ENCODE measurements at places on chromosomes 1 and 21.

- DNase-seq = no peak
These were observed 719 bp downstream of the EYA3 start for GRCh38 chr1:28087614-28088167.

- DNase-seq = no peak
These were observed 15.1 kb downstream of the MCL1 start for GRCh38 chr1:150564051-150564991.

DNA sequence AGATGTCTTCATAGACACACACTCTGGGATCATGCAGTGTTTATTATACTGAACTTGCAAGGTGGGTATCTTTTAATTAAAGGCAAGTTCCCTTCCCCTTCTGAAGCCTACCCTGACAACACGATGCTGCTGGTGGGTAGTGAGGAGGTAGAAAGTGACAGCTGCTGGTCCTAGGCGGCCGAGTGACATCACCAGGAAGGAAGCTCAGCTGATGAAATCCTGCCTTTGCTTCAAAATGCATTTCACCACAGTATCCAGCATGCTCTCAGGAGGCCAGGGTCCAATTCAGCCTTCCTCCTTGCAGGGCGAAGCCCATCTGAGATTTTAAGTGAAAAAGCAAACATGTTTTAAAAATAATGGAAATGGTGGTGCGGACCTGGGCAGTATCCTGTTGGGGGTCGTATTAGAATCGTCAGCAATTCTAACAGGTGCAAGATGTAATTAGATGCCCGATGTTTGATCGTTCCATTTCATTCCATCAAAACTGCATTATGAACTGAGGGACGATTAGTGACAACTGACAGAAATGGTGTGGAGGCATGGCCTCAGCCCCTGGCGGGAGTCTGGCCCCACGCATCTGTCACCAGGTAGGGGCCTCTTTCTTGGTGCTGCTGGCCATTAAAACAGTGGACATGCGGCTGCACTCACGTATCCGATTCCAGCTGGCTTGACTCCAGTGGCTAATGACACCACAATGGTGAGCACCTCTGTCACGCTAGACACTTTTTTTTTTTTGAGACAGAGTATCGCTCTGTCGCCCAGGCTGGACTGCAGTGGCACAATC is 324.8 kb upstream of the C1orf174 start:
- DNase-seq = no peak

DNA sequence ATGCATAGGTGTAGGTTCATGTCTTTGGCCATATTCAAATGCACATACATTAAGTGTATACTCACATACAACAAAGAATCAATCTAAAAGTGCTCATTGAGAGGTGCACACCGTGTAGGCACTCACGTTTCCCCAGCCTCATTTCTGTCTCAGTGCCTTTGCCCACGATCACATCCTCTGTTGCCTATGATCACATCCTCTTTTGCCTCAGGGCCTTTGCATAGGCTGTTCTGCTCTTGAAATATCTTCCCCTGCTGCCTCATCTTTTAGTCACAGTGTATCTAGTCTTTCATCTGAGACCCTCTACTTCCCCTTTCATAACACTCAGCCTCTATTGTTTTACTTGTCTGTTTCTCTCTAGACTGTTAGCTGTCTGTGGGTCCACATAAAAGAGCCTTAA is 69.3 kb downstream of the FOXD2 start:
- DNase-seq = no peak

GRCh38 chr1:246459221-246459620 is 47.9 kb downstream of the SMYD3 start:
- DNase-seq = no peak

DNA sequence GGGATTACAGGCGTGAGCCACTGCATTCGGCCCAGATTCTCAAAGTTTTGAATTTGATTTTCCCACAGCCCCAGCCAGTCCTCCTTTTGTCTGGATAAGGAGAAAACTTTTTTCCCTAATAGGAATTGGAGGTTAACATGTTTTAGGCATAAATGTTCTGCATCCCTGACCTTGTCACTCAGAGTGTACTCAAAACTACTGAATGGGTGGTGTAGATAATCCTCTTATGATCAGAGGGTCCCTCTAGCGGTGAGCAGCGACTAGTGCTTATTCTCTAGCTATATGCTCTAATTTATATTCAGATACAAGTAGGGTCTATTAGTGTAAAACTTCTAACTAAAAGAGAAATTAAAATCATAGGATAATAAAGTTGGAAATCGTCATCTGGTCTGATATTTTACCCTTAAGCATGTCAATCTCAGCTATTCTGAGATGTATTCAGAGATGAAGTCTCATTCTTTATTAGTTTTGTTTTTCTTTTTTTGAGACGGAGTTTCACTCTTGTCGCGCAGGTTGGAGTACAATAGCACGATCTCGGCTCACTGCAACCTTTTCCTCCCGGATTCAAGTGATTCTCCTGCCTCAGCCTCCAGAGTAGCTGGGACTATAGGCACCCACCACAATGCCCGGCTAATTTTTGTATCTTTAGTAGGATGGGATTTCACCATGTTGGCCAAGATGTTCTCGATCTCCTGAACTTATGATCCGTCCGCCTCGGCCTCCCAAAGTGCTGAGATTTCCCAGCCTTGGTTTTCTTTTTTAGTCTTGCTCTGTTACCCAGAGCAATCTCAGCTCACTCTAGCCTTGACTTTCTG is 2.7 kb upstream of the PSMD4 start:
- DNase-seq = peak; percentile 58

GRCh38 chr1:91884459-91885212 is 1.3 kb downstream of the TGFBR3 start:
- DNase-seq = peak; percentile 47

DNA sequence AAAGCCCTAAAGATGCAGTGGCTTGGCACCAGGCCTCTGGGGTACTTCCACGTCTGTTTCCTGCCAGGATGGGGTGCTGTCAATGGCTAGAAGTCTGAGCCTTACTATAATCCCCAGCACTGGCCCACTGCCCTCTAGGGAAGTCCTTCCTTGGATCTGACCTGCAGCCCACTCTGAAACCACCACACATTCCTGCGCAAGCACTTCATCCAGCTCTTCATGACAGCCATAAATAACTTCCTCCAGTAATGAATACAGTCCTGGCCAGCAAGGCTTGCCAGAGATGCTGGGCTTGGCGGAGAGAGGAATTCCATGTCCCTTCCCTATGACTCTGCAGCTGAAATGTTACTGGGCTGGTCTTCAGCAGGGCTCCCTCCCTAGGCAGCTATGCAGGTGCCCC is 32.6 kb downstream of the ALPL start:
- DNase-seq = peak; percentile 74

DNA sequence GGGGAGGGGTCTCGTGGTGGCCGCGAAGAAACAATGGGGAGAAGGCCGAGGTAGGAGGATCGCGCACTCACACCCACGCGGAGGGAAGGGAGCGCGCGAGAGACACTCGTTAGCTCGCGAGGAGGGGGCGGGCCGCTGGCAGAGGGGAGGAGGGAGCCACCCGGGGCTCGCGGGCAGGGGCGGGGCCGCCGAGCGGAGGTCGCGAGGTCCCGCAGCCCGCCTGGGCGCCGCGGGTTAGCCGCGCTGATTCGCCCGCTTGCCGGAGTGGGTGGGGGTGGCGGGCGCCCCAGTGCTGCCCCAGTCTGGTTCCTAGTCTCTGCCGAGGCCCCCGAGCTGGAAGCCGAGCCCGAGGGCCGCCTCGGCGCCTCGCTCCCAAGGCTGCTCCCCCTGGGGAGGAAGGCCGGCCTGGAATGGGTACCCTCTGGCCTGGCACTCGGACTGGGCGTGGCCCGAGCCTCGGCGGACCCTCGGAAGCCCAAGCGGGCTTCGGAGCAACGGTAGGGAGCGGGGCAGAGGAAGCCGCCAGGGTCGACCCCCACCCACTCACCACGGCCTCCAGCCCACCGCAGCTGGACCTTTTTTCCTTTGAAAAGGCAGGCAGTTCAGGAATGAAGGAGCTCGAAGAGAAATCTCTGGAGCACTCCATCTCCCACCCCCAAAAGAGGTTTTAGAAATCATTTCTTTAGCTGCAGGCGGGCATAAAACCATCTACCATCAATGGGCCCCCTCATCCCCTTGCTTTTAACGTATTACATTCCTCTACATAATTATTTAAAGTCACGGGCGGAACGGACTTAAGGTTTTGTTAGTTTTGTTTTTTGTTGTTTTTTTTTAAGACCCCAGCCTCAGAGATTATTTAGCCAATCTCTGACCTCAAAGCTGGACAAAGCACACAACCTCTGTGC is 722 bp upstream of the TUT4 start:
- peak; percentile 91 for DNase-seq

DNA sequence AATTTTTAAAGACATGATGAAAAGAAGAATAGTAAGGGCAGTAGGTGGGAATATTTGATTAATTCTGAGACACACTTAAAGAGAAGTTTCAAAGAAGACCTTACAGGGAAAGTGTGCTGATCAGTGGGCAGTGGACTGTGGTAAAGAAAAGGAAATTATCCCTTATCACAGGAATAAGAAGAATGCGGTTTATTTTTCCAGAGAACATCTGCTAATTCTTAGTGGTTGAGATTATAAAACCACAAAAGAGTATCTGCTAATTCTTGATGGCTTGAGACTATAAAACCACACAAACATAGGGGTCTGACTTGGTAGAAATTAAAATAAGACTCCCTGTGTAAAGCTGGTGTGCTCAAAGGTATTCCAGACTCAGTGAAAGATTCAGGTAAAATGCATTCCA is 60.0 kb upstream of the KCTD3 start:
- no peak for DNase-seq

DNA sequence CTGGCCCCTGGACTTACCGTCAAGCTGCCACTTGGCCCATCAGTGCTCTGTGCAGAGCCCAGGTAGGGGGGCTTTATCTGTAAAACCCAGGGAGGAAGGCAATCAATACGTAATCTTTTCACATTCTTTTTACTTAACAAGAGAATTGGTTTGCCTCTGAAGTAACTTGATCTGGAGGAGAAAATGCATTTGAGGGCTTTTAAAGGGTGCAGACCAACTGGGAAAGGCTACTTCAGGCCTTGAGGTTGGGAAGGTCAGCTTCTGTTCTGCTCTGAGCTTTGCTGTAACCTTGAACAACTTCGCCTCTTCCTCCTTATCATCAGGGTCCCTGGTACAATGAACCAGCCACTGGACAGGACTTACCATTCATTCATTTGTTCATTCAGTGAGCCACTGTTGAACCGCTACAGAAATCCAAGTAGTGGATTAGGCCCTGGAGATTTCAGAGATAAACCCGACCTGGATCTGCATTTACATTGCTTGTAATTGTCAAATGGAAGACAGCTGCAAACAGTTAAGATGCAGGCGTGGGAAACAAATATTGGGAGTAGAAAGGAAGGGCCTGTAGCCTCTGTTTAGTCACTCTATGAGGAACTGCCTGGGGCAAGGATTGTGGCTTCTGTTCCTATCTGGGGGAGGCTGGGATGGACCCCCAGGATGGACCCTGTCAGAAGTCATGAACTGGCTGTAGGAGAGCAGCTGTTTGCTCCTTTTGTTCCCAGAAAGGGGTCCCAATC is 90.9 kb downstream of the MAN1C1 start:
- no peak for DNase-seq

DNA sequence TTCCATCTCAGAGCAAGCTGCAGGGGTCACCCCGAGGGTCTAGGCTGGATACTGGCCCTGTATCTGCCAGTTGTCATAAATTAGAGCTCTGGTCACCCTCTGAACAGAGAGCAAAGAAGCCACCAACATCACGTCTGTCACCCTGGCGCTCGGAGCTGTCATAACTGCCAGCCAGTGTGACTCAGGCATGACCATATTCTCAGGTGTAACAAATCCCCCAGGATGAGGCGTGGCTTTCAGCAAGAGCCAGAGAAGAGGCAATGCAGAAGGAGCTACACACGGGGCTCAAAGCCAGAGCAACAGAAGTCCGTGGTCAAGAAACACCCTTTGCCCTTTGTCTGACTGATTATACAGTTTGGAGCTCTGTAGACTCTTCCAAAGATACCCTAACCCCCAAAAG is 40.0 kb downstream of the PRAMEF20 start:
- no peak for DNase-seq

GRCh38 chr21:29975776-29976175 is 36.0 kb upstream of the GRIK1 start:
- no peak for DNase-seq

DNA sequence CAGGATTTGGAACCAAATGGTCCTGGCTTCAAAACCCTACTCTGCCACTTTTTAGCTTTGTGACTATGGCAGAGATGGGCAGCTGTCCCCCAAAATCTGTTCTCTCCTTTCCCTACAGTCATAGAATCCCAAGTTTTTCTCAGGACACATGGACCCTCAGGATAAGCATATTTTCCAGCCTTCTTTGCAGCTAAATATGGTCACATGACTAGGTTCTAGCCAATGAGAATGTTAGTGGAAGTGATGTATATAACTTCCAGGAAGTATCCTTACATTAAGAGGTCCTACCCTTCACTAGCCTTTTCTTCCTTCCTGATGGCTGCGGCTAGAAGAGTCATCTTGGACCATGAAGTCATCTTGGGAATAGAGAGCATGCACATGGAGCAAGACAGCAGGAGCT is 5.9 kb downstream of the IGSF3 start:
- DNase-seq = no peak

DNA sequence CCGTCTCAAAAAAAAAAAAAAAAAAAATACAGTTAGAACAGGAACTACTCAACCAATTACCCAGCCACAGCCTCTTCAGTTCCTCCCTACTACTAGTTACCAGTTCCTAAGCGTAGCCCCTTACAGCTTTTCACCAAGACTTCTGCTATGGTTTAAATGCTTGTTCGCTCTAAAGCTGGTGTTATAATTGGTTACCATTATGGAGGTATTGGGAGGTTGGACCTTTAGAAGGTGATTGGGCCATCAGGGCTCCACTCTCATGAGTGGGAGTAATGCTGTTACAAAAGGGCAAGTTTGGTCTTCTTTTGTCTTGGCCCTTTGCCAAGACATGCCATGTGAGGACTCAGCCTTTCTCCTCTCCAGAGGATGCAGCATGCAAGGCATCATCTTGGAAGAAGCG is 3.0 kb upstream of the SMPDL3B start:
- DNase-seq = no peak

DNA sequence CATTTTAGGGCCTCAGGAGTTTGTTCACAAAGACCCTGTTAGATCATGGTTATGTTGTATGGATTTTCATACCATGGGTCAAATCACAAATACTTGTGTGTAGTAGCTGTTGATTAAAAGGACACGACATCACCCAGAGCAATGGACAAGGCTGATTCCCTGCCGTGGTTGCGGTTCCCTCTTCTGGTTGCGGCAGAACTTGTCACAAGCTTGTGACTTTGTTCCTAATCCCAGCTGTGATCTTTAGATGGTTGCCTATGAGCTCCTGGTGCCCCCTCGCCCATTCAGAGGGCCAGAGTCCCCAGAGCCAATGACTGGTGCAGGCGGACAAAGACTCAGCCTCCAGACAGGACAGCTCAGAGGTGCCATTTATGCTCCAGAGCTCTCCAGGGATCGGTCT is 11.8 kb upstream of the SDHB start:
- no peak for DNase-seq

DNA sequence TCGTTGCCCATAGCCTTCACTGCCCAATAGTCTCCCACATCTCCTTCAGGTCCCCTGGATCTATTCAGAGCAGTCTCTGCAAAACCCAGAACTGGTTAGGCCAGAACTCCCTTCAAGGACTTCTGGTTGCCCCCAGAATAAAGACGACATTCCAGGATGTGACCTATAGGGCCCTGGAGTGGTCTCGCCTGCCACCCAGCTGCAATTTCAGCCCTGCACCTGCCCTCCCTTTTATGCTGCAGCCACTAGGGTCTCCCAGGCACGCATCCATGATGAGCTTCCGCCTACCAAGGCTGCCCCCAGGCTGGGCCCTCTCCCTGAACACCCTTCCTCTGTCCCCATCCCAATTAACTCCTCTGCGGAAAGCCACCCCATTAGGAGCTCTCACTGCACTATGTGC is 7.2 kb upstream of the TSPEAR start:
- no peak for DNase-seq

GRCh38 chr1:186996816-186997215 is 168.1 kb downstream of the PLA2G4A start:
- no peak for DNase-seq

- DNase-seq = no peak
These were observed 1.9 kb downstream of the SLC30A10 start for GRCh38 chr1:219926363-219926998.
